ENCODE measurements at places on chromosomes 2 and 18.

GRCh38 chr2:104077573-104077972 is 776.3 kb upstream of the POU3F3 start:
- DNase-seq, result no peak

DNA sequence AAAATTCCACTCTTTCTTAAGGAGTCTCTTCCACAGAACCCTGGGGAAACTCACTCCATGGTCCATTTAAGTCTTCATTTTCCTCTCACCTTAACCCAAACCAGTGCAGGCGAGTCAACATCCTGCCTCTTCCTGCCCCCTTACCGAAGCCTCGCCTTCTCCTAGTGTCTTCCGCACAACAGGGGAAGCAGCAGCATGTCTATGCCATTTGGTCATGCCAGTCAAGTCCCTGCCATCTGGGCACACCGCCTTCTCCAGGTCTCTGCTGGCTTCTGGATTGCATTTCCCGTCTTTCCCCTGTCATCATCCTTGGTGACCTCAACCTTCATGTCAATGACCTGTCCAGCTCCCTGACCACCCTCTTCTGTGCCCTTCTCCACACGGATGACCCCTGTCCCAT is 77.3 kb upstream of the FZD7 start:
- no peak for DNase-seq

GRCh38 chr18:68033466-68033865 is 516.9 kb upstream of the DSEL start:
- no peak for DNase-seq

- no peak for DNase-seq
Observed at GRCh38 chr2:48694149-48694548, 61.4 kb downstream of the LHCGR start.

GRCh38 chr2:235498541-235498940 is 4.7 kb downstream of the AGAP1 start:
- no peak for DNase-seq

DNA sequence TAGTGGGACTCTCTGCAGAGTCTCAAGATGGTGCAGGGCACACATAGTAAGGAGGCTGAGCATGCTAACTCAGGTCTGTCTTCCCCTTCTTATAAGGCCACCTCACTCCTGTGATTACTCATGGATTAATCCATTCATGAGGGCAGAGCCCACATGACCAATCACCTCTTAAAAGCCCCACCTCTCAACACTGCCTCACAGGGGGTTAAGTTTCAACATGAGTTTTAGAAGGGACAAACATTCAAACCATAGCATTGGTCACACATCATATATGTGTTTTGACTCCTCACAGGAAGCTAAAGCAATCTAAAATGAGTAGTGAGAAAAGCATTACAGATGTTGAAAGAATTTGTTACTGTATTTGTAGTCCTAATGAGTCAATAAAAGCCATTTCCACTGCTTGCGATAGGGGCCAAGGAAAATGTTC is 57.5 kb downstream of the DTNA start:
- no peak for DNase-seq

- no peak for DNase-seq
Observed at GRCh38 chr2:204150721-204151120, 214.2 kb downstream of the ICOS start.

DNA sequence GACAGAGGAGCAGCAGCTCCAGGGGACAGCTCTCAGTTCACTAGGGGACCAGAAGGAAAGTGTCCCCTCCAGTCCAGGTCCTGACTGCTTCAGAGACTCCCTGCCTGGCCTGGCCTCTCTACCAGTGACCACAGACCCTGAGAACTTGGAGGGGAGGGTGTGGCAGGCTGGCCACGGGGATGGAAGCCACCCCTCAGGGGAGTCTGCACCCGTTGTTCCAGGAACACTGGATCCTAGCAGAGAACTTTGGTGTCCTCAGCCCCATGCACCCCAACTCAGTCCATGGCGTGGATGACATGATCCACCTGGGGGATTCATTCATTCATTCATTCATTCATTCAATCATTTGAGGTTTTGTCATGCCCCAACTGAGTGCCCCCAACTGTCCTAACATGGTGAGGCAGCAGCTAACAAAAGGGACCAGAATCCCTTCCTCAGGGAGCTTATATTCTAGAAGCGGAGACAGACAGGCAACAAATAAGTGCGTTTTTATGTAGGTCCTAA is 31.9 kb downstream of the MYO7B start:
- DNase-seq, result no peak

- no peak for DNase-seq
Observed at GRCh38 chr2:65834771-65835475, 402.5 kb upstream of the SPRED2 start.

- no peak for DNase-seq
Observed at GRCh38 chr2:196245378-196246140, 74.2 kb upstream of the STK17B start.

GRCh38 chr2:45287045-45287444 is 277.8 kb upstream of the SIX2 start:
- no peak for DNase-seq

GRCh38 chr2:149597050-149597667 is 9.6 kb upstream of the MMADHC start:
- no peak for DNase-seq

DNA sequence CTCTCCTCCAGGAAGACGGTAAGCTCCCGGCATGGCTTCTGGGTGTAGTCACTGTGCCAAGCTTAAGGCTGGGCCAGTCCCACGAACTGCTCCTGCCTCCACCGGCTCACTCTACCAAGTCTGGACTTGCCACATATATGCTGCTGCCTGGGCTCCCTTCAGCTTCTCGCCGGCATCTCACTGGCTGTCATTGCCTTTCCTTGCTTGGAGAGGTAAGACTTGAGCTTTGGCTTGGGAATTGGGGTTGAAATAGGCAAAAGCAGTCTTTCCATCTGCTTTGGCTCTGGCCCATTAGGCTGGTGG is 481.0 kb downstream of the TGIF1 start:
- DNase-seq, result no peak

DNA sequence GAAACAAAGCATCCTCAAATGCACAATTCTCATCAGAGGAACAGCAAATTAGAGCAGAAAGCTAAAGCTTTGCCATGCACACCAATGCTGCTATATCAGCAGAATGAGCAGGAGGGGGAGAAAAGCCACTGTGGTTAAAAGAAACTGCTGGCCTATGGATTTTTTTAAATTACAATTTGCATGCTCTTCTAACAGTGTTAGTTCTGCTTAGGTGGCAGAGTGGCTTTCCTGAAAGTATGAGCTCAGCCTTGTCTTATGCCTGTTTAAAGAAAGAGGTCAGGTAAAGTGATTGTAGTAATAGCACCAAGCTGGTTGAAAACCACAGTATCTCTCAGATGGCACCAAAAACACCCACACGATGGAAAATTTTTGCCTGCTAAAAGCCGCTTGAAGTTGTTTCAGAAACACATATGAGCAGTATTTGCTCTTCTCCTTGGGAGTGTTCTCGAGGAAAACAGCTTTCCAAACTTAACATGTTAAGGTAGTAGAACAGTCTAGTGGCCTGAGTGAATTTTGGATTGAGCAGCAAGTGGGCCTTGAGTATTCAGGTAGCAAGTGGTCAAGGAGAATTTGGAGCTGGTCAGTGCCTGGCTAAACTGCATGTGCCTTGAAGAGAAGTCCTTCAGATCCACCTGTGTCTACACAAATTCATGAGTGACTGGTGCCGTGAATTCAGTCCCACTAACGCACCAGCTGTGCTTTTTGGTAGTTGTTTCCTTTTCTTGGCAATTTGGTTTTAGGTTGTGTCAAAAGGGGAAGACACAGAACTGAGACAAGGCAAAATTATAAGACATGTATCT is 19.6 kb upstream of the NDUFV2 start:
- no peak for DNase-seq

DNA sequence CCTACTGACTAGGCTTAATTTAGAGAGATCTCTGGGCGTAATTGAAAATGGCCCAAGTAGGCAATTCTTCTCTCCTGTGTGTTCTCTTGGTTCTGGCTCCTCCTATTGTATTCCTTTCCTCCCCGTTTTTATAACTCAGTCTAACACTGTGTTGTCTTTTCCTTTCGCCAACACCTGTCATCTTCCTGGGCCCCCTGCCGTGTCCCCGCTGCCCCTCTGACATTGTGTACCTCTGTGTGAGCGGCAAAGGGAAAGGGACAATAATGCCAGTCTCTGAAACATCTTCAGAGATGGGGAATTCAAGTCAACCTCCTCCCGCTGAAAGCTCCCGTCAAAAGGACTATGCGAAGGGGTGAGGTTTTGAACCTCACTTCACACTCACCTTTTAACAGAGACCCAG is 210.9 kb downstream of the GBX2 start:
- no peak for DNase-seq

DNA sequence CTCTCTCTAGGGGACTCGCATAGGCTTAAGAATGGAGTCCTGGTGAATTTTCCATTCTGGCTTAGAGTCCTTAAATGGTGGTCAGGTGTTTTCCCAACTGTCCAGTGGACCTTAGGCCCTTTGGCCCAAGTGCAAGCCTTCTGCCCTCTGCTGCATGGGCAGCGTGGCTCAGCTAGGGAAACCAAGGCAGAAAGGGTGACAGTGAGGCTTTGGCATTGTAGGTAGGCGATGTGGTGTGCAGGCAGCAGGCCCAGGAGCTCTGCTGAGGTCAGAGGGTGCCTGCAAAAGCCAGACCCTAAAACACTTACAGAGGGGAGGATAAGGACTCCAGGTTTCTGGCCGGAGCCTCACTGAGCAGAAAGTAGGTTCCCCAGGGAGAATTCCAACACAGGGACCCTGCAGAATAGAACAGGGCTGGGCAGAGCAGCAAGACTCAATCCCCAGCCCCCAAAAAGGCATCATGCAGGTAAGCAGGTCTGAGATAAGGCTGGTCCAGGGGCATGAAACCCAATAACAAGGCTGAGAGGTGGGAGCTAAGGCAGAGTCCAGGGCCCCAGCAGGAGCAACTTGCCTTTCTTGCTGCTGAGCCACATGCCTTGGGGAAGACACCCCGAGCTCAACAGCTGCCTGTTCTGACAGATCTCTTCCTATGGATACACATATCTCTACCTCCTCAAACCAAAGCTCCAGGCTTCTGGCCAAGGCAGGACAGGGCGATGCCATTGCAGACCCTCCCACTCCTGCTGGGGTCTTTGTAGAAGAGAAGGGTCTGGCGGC is 199.7 kb downstream of the TNS1 start:
- DNase-seq, result no peak

DNA sequence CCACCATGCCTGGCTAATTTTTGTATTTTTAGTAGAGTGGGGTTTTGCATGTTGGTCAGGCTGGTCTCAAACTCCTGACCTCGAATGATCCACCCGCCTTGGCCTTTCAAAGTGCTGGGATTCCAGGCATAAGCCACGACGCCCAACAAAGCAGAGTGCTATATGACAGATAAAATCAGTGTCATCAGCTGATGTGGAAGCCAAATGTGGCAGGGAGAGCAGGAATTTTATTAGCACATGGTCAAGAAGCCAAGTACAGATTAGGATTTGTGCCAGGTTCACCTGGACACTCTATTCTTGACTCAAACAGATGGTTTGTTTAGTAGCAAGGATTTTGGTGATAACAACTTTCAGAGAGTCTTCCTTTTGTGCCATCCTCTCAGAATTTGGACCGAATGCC is 62.7 kb downstream of the LCLAT1 start:
- no peak for DNase-seq

- no peak for DNase-seq
Observed at GRCh38 chr2:106156305-106157296, 37.5 kb downstream of the UXS1 start.

- peak; percentile 31 for DNase-seq
Observed at GRCh38 chr2:166170356-166170755, 42.5 kb upstream of the SCN1A start.

- DNase-seq, result peak; percentile 26
Observed at GRCh38 chr2:61135510-61135909, 26.5 kb upstream of the C2orf74 start.

GRCh38 chr2:238845583-238846377 is 2.1 kb upstream of the TWIST2 start:
- no peak for DNase-seq

DNA sequence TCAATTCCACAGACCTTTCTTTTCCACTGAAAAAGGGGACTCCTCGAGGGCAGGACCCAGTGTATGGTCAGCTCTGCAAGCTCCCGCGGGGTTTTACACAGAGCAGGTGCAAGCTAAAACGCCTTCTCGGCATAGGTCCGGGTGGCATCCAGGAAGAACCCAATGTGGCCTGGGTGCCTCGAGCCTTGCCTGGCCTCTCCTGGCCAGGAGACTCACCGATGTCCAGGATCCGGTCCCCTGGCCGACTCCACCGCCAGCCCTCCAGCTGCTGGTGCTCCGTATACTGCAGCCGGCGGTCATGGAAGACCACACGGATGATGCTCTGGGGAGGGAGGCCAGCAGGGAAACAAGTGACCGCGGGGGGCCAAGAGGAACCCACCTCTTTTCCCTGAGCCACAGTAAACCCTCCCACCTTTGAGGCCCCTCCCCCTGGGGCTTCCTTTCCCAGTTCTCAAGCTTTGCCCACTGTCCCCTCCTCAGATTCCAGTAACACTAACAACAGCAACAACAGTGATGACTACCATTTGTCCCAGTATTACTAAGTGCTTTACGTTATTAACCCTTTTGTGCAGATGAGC is 36.1 kb downstream of the TFCP2L1 start:
- DNase-seq, result no peak

GRCh38 chr2:63569740-63570139 is 18.5 kb downstream of the WDPCP start:
- DNase-seq, result no peak

Data from NCI-H2081 (cell line).